Heart right ventricle (tissue), 16 donors: ENCODE measurements at places on chromosomes 7 and 10. TPM values are rescaled to one million over a fixed set of nuclear protein-coding genes. Genes with fewer than 3 reads are reported as not detected.

Gene HOGA1
- total RNA-seq, result 14.7 TPM

Gene FOXI2
- 0.25 TPM for total RNA-seq

Gene EVX1
- not detected for total RNA-seq

DNA sequence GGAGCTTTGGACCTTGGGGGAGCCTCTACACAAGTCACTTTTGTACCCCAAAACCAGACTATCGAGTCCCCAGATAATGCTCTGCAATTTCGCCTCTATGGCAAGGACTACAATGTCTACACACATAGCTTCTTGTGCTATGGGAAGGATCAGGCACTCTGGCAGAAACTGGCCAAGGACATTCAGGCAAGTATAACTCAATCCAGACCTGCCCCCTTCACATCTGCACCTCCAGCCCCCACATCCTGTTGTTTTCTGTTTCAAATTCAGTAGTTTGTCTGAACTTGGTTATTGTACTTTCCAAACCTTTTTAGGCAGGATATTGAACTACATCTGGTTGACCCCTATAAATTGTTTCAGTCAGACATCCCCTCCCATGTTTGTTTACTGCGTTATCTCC is 62.4 kb upstream of the CC2D2B start:
- H3K4me3 ChIP-seq, result no peak overlapping the region
- no peaks in the 10 kb centered on the region for H3K36me3 ChIP-seq
- no peaks in the 10 kb centered on the region for H3K27me3 ChIP-seq
- no peak overlapping the region for H3K27ac ChIP-seq
- peaks cover 6% of the 10 kb centered on the region for H3K4me1 ChIP-seq
- DNase-seq, result no peak

- no peak overlapping the region for H3K4me3 ChIP-seq
- H3K4me1 ChIP-seq, result no peaks in the 10 kb centered on the region
- H3K27me3 ChIP-seq, result no peaks in the 10 kb centered on the region
- no peak for DNase-seq
Observed at GRCh38 chr10:128687408-128687807, 561.2 kb upstream of the MKI67 start.

Gene MMP21
- not detected for total RNA-seq

- no peaks in the 10 kb centered on the region for H3K36me3 ChIP-seq
- H3K27ac ChIP-seq, result no peak overlapping the region
- peaks cover 18% of the 10 kb centered on the region for H3K27me3 ChIP-seq
- DNase-seq, result no peak
- H3K4me3 ChIP-seq, result no peak overlapping the region
Observed at GRCh38 chr7:131899271-131900030, 343.0 kb upstream of the PODXL start.

DNA sequence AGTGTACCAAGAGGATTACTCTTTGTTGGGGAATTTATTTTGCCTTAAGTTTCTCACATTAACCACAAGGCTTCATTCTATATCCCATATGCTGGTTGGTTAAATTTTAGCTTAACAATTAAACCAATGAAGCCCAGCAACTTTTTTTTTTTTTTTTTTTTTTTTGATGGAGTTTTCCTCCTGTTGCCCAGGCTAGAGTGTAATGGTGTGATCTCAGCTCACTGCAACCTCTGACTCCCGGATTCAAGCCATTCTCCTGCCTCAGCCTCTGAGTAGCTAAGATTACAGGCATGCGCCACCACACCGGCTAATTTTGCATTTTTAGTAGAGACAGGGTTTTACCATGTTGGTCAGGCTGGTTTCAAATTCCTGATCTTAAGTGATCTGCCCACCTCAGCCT is 75.0 kb upstream of the MKX start:
- no peaks in the 10 kb centered on the region for H3K27me3 ChIP-seq
- H3K4me3 ChIP-seq, result no peak overlapping the region
- H3K4me1 ChIP-seq, result no peaks in the 10 kb centered on the region
- DNase-seq, result no peak
- peak overlapping the region; percentile 52 for H3K27ac ChIP-seq
